Activated CD4-positive, alpha-beta memory T cell treated with anti-CD3 and anti-CD28 coated beads, Interleukin-2, amount 10 ng/mL, durations not matched to agents 7 days and 5 days (primary cell): ENCODE measurements at places on chromosomes 4 and X. TPM values are rescaled to one million over a fixed set of nuclear protein-coding genes. Genes with fewer than 3 reads are reported as not detected.

GRCh38 chr4:168361365-168362024, 42.9 kb upstream of the DDX60 start:
- DNase-seq, result no peak

GRCh38 chr4:37482236-37482913, 203.8 kb downstream of the RELL1 start:
- no peak for DNase-seq

DNA sequence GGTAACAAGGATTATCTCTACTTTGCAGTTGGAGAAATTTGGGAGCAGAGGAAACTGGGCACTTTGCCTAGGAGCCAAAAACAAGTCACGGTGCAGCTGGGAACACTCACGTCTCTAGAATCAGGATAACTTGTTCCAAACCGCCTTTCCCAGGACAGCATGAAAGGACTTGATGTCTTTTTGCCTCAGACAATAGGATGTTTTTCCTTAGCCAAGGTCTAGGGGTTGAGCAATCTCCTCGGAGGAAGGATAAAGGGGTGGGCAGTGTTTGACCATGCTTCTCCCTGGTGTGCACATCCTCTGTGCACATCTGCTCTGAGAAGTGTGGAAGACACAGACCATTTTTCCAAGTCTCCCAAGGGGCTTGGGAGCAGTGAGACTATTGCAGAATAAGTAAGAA, 1.7 kb upstream of the SPARCL1 start:
- DNase-seq, result no peak

GRCh38 chr4:152456609-152457008, 79.3 kb downstream of the FBXW7 start:
- DNase-seq, result no peak

- DNase-seq, result peak; percentile 37
Measured at GRCh38 chrX:75522565-75523431, at the start of gene ZDHHC15. TSS of gene ZDHHC15 (minus strand) at chrX:75523037. CDS start at chrX:75523024, 13 bp downstream.

GRCh38 chrX:53237056-53237455, 12.0 kb upstream of the KDM5C start:
- DNase-seq, result no peak

GRCh38 chr4:184598753-184599491, 50.3 kb downstream of the CASP3 start:
- no peak for DNase-seq

DNA sequence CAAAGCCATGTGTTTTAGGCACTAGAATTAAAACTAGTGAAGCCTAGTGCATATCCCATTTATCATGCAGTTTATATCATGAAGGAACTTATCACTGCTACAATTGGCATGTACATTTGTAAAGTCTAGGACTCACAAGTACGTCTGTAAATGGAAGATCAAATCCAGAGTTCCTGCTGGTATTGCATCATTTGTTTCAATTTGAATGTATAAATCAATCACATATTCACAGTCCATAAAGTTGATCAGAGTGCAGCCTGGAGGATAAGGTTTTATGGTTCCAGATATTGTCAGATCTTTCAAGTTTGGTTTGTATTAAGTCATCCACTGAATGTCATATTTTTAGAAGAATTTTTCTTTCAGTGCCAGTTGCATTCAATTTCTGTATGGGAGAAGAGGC, 32.6 kb upstream of the PDE5A start:
- DNase-seq, result no peak

The GAGE2A gene
- not detected for total RNA-seq

The SLC7A11 gene
- 7.0 TPM for total RNA-seq

The FAAH2 gene
- total RNA-seq, result 5.4 TPM

The TRIM75 gene
- total RNA-seq, result not detected
